ENCODE measurements at places on chromosomes 12 and 14.

DNA sequence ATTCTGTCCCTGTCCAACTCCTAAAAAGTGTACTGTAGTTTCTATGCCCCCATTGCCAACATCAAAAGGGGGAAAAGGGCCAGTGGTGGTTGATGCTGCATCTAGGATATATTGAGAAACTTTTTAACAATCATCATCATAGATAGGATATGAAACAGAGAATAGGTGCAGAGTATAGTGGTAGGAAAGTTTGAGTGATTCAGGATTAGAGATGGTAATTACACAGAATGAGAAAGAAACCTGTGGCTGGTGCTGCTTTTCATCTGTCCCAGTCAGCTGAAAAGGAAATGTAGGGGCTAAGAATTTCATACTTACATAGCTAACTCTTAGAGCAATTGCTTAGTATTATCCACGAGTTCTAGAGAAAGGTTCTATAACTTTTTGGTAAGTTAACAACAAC, 67.6 kb downstream of the GTF2A1 start:
- DNase-seq = no peak

DNA sequence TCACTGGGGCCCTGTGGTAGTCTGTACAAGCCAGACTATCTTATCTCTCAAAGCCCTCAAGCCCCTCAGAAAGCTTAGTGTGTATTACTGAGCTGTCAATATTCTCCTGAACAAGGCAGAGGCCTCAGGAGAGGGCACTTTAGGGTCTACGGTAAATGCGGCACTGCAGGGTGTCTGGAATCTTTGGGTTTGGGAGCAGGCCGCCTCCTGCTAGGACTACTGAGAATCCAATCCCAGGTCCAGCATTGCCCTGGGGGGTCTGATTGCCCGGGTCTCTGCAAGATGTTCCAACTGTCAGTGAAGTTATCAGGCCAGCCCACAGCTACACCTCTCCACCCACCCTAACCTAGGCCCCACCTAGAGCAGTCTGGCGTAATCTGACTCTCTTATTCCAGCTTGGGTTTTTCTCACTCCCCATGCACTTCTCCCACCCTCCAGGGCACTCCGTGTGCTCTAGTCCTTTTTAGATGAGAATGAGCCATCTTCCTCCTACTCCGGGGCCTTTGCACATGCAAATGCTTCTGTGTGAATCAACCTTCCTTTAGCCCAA, 4.3 kb upstream of the ZFP36L1 start:
- DNase-seq = no peak

DNA sequence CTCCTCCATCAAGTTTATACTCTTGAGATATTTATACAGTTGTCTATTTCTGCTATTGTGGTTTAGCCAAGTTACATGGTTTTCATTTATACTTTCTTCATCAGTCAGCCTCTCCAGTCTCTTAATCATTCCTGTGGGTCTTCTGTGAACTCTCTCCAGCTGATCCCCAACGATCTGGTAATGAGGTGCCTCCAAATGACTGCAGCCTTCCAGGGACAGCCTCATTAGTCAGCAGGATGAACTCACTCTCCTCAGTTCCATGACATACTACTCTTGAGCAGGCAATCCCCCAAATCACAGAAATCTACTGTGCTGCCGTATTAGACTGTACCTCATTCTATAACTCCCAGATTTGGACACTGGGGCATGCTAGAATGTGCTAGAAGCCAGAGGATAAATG, 15.3 kb downstream of the AREL1 start:
- no peak for DNase-seq

DNA sequence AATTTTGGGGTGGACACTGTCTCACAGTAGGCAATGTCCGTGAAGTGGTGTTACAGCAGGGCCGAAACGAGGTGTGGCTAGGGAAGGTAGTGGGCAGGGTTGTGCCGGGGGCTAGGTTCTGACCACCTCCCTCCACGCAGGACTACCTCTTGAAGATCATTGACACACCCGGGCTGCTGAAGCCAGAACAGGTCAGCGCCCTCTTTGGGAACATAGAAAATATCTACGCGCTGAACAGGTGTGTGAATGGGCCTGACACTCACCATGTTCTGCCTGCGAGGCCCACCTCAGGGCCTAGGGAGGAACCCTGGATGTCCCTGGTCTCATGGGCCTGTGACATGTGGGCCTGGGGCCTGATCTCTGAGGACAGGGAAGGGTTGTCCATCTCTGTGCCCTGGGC, 24.6 kb downstream of the PLEKHG3 start:
- no peak for DNase-seq

GRCh38 chr14:39212693-39213092, 21.0 kb upstream of the MIA2 start:
- no peak for DNase-seq

DNA sequence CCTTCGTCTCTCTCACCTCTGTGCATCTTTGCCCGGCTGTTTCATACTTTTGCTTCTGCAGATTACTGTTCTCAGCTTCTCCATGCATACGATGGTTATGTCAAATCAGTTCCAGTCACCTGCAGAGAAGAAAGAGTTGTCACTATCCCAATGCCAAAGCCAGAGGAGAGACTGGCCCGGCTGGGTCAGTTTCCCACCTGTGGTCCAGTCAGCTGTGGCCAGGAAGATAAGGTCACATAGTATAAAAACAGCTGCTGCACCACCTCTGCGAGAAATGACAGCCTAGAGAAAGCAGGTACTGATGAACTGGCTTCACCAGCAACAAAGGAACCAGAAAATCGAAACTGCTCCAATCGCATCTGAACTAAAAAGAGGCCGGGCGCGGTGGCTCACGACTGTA, 6.4 kb upstream of the P2RX4 start:
- no peak for DNase-seq

DNA sequence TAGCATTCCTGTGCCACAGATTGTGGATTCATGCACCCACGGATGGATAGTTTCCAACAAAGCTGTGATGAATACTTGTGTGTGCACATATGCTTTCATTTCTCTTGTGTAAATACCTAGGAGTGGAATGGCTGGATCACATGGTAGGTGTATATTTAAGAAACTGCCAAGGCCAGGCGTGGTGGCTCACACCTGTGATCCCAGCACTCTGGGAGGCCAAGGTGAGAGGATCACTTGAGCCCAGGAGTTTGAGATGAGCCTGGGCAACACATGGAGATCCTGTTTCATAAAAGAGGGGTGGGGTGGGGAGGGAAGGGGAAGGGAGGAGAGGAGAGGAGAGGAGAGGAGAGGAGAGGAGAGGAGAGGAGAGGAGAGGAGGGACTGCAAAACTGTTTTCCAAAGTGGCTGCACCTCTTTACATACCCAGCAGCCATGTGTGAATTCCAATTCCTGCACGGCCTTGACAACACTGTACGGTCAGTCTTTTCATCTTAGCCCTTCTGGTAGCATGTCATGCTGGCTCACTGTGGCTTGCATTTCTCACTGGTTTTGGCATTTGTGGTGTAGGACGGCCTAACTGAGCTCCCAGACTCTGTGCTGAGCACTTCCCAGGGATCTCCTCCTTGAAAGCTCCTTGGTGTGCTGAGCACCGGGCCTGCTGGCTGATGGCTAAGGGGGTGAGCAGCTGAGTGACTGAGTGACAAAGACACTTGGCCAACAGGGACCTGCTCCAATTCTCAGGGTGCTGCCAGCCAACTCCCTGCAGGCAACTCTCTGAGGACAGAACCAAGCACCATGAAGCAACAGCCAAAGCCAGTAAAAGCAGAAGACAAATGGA, 27.9 kb downstream of the SYNE3 start:
- no peak for DNase-seq
